Suppressor macrophage treated with lipopolysaccharide for 4 hours (primary cell): ENCODE measurements at places on chromosomes 7 and 10.

GRCh38 chr7:42283553-42283952 is 46.5 kb upstream of the GLI3 start:
- no peak for DNase-seq

DNA sequence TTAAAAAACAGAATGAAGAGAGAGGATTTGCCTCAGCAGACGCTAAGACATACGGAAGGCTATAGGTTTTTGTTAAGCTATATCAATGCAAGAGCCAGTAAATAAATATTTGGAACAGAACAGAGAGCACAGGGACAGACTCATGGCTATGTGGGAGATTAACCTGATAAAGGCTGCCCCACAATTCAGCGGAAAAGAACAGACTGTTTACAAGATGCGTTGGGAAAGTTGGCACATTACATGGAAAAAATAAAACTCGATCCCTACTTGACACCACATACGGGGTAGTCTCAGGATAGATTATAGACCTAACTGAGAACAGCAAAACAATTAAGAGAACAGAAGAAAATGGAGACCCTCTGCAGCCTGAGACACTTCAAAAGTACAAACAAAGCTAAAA is 10.8 kb downstream of the KCNH2 start:
- DNase-seq, result no peak

- DNase-seq, result no peak
Observed at GRCh38 chr7:116824449-116824848, 37.9 kb upstream of the CAPZA2 start.

GRCh38 chr10:1516492-1517165 is 220.7 kb downstream of the ADARB2 start:
- DNase-seq, result no peak

DNA sequence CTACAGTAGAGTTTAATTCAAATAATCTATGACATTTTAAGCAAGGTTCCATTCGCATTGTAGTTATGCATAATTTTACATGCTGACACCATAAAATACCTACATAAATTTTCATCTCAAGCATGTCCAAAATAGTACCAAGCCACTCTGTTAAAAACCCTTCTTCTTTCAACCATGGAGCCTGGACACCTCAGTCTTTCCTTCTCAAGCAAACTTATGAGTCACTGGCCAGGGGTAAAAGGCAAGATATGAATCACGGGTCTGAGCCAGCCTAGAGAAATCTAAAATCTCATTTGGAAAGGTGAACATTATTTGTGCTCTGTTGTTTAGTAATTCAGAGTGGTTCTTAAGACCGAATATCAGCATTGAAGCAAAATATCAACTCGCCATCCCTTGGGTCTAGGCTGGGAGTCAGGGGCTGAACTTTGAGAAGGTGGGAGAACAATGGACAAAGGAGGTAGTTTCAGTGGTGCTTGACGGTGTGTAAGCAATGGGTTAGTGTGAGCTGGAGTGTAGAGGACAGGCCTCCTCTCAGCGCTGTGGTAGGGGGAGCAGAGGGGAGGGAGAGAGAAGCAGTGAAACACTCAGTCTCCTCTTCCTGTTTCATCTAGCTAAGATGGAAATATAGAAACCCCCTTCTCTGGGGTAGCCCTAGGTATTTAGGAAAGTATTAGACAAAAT is 19.1 kb upstream of the GPAM start:
- peak; percentile 4 for DNase-seq

GRCh38 chr7:43824963-43825362 is 44.4 kb downstream of the MRPS24 start:
- no peak for DNase-seq
